Activated CD8-positive, alpha-beta memory T cell treated with anti-CD3 and anti-CD28 coated beads for 24 hours (primary cell): ENCODE measurements at places on chromosomes 5 and 9.

- DNase-seq: no peak
These were observed 534.5 kb downstream of the EBF1 start for GRCh38 chr5:158565017-158565789.

DNA sequence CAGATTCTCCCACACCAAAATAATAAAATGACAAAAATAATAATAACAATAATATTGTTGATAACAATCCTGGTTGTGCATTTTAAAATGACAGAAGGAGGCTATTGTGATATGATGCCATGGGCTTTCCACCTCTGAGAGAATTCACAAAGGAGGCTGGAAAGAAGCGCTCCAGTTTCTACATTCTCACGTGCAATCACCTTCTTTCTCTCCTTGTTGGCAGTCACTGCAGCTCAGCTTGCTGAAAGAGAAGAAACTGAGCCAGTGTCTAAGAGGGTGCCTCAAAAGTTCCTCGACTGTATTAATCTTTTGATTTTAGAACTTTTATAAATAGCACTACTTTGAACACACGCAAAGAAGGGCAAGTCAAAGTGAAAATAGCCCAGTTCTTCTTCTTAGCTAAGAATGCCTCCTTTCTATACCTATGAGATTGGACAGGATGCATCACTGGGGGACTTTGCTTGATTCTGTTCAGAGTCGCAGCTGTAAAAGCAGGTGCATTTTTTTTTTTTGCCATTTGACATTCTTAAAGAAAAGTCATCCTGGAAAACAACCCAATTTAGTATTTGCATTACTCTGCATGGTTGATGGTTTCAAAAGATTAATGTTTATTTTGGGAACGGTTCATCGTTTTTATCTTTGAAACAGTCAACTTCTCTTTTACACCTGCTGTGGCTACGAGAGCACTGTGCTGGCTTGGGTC is 12.4 kb upstream of the SUB1 start:
- no peak for DNase-seq

- DNase-seq: no peak
These were observed 95.1 kb downstream of the AK8 start for GRCh38 chr9:132783006-132783405.

DNA sequence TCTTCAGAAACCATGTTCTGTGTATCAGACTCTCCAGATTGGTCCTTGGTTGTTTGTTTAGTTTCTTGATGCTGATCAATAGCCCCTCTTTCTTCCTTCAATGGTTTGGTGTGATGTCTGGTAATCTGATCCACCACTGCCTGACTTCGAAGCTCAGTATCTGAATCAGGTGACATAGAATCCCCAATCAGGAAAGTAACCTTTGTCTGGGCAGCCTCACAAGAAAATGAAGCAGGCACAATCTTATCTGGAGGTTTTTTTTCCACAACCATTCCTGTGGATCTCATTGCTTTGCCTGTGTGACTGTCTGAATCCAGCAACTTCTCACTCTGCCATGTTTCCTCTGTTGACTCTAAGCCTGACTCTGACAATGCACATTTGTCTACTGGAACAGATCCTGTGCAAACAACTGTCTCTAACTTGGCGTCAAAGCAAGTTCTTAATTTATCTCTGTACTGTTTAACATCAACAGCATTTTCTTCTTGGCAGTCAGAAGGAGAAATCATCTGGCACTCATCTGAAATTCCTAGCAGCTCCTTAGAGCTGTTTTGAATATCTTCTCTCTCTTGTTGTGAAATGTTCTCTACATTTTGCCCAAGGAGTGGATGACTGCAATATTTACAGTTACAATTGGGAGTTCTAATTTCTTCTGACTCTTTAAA is 37.1 kb upstream of the RAPGEF6 start:
- DNase-seq: no peak

- DNase-seq: peak; percentile 32
These were observed 22.8 kb upstream of the MARCHF6 start for GRCh38 chr5:10330511-10331230.

DNA sequence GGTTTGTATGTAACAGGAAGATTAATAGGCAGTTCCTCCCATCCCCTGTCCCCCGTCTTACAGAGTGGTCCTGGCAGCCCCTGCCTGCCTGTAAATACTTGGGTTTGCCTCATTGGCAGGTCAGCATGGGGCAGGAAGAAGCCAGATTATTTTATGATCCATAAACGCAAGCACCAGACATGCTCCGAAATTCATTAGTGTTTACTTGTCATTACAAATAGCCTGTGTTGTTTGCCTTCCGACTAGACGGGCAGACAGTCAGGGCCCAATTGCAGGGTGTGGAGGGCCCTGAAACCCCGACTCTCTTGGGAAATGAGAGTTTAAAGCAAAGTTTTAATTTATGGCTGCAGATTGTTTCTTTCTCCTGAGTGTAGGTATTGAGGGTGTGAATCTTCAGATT is 97.2 kb downstream of the RALGPS1 start:
- DNase-seq: no peak

- DNase-seq: no peak
These were observed 264.8 kb downstream of the CETN3 start for GRCh38 chr5:90144625-90145327.

DNA sequence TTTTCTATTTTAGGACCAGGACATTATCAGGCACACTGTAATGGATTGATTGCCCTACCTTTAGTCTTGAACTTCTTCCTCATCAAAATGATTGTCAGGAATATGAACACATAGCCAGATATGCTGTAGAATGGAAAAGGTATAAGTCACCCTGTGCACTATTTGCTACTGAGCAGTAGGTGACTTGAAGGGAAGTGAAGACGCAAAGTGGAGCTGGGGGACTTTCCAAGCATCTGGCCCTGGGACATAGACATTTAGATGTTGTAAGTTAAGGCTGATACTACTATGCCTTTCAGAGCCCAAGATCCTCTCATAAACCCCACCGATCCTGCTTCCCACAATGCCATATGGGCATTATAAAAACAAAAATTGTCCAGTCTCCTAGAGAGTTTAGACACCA is 174.5 kb downstream of the DOCK8 start:
- no peak for DNase-seq

- no peak for DNase-seq
These were observed 17.2 kb downstream of the OR2S2 start for GRCh38 chr9:35940458-35941407.

- no peak for DNase-seq
These were observed 13.1 kb downstream of the IL7R start for GRCh38 chr5:35869685-35870277.

- DNase-seq: no peak
These were observed 57.4 kb upstream of the SLC25A51 start for GRCh38 chr9:37961351-37961750.

- DNase-seq: no peak
These were observed 11.8 kb downstream of the S100Z start for GRCh38 chr5:76861612-76862011.

DNA sequence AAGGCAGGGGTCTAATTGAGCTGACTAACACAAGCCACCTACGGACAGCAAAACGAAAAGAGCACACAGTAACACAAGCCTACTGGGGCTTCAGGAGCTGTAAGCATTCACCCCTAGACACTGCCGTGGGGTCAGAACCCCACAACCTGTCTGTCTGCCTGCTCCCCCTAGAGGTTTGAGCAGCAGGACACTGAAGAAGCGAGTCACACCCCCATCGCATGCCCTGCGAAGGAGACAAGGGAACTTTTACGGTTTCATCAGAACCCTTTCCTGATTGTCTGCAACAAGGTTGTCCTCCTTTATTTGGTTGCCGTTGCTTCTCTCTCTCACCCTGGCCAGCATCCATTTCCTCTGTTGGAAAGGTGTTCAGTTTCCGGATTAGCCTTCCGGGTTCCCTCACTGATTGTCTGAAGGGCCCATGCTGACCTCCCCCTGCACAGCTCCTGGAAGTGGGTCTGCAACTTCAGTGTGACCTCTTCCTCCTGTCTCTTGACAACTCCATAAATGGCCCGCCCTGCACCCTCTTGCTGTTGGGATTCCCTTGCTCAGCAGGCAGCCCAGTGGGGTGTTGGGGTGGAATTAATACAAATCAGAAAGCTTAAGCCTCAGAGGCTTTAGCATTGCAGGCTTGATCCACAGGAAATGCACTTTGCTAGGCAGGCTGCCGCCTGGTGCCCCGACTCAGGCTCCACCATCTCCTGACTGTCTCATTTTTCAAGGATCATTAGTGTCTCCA is 258.9 kb upstream of the TLE4 start:
- DNase-seq: no peak

GRCh38 chr9:120348951-120349429 is 231.0 kb downstream of the CDK5RAP2 start:
- DNase-seq: no peak

- DNase-seq: no peak
These were observed 21.8 kb upstream of the ANKRD18A start for GRCh38 chr9:38641985-38642864.

DNA sequence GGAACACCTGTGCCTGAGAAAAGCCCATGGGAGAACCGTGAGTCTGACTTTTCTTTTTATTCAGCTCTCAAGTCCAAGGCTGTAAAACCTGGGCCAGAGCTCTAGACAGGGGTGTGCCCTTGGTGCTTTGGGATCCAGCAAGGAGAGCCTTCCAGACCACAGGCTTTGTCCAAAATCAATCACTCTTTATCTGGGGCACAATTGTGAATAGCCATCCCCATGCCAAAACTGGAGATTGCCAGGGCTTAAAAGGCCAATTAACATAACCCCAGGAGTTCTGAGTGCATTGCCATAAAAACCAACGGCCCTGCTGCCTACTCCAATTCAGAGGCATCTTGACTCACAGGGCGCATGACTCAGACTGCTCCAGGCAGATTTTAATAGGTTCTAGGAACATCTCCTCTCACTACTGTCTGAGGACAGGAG is 391.8 kb downstream of the ARHGEF28 start:
- DNase-seq: no peak

DNA sequence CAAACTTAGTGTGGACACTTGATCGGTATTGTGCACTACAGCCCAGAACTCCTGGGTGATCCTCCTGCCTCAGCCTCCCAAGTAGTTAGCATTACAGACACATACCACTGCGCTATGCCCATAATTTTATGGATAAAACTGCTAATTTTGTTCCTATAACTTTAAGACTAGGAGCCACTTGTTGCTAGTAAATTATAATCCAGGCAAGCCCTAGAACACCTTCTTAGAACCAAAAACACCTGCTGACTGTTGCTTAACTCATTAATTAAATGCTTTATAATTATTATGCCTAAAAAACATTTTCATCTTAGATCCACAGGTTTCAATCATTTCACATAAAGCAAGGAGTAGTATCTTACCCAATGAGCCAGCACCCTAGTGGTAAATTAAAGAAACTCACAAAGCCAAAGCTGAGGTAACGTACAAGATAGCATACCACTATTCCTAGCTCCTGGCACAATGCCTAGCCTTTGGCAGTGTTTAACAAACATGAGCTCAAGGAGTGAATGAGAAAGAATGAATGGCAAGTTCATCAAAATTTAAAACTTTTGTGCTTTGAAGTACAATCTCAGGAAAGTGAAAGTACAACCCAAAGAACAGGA is 5.4 kb downstream of the MRPS27 start:
- DNase-seq: no peak

GRCh38 chr9:100379862-100380261 is 27.1 kb upstream of the TEX10 start:
- no peak for DNase-seq

- no peak for DNase-seq
These were observed 150.5 kb downstream of the TLE1 start for GRCh38 chr9:81538890-81539289.

DNA sequence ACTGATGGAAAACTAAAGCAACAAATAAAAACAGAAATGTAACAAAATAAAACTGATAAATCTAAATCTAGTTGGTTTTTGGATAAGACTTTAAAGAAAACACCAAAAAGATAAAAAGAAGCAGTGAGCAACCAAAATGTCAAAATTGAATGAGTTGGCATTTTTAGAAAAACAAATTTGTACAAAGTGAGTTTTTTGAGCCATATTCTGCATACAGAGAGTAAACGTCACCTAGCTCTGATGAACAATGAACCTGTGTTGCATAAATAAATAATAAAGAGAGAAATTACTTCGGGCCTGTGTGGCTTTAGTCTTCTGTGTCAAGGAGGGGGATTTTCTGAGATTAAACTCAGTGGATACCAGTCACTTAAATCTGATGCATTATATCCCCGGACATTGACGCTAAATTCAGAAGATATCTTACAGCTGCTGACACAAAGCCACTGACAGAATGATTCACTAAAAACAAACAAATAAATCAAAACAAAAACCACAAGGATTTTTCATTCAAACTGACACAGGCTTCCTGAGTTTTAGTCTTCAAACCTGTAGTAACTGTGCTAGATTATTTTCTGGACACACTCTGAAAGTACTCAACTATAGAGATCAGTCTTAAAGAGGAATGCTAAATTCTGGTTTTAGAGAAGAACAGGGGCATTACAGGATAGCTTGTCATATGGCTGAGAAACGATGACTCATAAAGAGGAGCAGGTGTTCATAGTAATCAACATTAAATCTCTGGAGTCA is 403.5 kb upstream of the ST8SIA4 start:
- DNase-seq: no peak

DNA sequence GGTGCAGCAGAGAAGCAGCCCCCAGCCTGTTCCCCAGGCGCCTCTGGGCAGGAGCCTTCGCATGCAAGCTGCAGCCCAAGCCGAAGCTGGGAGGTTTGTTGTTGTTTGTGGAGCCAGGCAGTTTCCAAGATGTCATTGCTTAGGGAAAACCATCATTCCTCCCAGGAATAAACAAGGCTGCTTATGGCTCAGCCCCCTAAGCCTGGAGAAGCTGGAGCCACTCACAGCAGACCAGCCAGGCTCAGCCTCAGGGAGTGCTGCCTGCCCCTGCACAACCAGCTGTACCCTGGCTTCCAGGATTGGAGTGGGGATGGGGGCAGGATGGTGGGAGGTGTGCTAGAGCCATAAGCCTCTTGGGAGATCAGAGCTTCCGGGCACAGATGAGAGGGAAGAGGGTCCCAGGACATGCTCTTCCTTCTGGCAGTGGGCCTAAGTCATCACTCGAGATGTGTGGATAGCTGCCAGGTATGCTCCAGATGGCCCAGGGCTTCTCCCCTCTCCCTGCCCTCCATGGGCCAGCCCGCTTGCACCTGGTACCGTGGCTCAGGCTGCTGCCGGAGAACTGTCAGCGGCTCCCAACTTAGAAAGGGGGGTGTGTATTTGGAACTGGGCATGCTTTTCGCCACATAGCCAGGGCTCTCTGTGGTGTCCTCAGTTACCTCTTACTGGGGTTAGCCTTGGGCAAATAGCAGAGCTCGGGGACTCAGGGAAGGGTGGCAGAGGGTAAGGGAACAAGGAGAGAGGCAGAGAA is 105.2 kb downstream of the RGS3 start:
- no peak for DNase-seq

- DNase-seq: no peak
These were observed 157.2 kb downstream of the MELK start for GRCh38 chr9:36729906-36730305.

- DNase-seq: no peak
These were observed 67.8 kb downstream of the SGCD start for GRCh38 chr5:156394642-156395305.
